ENCODE measurements at places on chromosomes 6 and 20.

- no peak for DNase-seq
These were observed 26.9 kb upstream of the MOCS1 start for GRCh38 chr6:39961178-39961577.

DNA sequence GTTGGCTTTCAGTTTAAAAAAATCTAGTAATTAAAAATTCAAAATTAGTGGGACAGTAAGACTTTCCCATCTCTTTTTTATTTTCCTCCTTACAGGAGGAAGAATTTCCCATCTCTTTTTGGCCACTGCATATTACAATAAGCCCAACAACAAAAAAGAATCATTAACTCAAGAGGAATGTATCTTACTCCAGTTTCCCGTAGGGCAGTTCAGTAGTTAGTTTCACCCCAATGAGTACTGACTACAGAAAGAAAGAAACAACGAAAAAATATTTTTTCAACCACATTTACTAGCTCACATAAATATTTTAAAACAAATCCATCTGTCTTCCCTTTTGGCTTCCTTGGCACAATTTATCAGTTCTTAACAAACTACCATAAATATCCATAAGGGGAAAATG lies 14.9 kb upstream of the BLOC1S5 start:
- DNase-seq, result no peak

DNA sequence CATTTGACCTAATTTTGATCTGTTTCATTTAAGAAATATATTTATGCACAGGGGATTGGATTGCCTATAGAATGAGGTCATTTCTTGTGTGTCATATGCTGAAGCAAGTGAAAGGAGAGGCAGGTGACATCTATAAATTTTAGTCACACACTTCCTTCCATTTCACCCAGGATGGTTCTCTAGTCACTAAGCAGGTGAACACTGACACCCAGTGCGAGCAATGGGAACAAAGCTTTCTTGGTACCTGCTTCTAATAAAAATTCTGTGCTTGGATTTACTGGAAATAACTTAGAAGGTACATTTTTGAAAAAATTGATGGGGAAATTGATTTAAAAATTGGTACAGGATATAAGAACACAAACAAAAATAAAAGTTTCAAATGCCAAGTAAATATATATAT lies 66.9 kb upstream of the MC3R start:
- DNase-seq, result no peak

- no peak for DNase-seq
These were observed 85.7 kb downstream of the HIVEP1 start for GRCh38 chr6:12097791-12098190.

GRCh38 chr6:131172222-131172621 lies 37.0 kb downstream of the AKAP7 start:
- no peak for DNase-seq

DNA sequence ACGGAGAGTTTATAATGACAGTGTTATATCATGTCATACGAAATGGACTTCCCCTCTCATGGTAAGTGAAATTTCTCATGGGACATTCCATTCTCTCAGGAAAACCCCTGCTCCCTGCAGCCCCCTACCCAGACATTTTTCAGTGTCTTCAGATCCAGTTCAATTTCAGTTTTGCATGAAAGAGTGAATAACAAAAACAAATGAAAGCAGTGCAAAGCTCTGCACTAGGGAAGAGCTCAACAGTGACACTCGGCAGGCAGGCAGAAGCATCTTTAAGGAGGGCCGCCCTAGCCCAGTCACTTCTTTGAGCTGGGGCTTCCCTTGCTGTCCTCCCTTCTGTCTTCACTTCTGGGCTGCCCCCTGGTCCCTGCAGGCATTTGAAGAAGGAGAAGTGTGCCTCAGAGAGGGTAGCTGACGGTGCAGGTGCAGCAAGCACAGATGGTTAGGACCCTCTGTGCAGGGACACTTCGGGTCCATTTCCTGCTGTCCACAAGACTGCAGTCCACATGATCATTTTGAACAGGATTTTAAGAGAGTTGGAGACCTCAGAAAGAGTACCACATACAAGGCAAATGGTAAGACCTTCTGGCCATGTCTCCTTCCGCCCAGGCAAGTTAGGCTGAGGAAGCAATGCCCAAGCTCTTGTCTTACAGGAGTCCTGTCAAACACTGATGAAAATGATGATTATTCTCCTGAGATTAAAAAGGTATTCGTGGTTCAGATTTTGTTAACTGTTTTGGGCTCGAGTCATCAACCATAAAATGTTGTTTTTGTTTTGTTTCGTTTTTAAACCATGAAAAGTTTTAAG lies 5.4 kb upstream of the DUSP22 start:
- no peak for DNase-seq

- DNase-seq, result no peak
These were observed 150.0 kb upstream of the AHI1 start for GRCh38 chr6:135647521-135647920.

DNA sequence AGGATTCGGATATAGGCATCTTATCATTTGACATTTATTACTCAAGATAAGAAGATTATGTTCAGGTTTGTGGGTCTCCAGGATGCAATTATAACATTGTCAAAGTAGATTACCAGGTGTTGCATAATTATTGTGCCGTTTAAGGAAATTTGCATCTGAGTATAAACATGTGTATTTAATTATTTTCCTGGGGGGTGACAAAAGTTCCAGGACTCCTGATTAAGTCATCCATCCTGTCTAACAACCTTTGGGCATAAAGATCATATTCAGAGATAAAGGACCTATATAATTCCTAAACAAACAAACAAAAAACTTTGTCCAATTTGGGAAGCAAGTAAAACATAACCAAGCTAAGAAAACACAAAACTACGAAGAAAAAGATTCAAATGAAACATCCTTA lies 3.3 kb upstream of the PPP1R14C start:
- no peak for DNase-seq

DNA sequence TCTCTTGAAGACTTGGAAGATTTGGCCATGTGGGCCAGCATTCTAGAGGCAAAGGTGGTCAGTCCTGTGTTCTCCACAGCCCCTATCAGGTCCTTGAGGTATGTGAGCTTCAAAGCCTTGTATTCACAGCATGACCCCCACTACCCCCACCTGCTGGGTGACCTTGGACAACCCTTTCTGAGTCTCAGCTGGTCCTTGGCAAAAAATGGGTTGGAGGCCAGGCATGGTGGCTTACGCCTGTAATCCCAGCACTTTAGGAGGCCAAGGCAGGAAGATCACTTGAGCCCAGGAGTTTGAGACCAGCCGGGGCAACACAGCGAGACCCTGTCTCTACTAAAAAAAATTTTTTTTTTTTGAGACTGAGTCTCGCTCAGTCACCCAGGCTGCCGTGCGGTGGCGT lies 42.6 kb downstream of the UBE2V1 start:
- DNase-seq, result no peak

GRCh38 chr20:31559704-31560093 lies 45.4 kb upstream of the ID1 start:
- DNase-seq, result no peak

DNA sequence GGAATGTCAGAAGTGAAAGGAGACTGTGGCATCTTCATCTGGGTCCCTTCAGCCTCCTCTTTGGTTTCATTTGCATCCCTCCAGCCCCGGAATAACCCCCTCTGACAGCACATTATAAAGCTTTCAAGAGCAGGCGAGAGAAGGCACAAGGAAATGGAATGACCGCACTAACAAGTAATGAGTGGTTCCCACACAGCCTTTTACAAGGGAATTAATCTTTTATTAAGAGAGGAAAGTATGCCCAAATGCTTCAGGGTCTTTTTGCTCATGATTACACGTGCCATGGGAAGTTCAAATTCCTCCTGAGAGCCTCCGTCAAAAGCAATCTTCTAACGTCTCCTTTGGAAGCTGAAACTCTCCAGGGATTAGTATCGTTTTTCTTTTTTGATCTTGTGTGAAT lies 347.0 kb downstream of the BTBD3 start:
- no peak for DNase-seq

- peak; percentile 66 for DNase-seq
These were observed 168.9 kb upstream of the UST start for GRCh38 chr6:148577687-148578488.
